ENCODE measurements at places on chromosomes 13 and 19. TPM values are rescaled to one million over a fixed set of nuclear protein-coding genes. Genes with fewer than 3 reads are reported as not detected.

DNA sequence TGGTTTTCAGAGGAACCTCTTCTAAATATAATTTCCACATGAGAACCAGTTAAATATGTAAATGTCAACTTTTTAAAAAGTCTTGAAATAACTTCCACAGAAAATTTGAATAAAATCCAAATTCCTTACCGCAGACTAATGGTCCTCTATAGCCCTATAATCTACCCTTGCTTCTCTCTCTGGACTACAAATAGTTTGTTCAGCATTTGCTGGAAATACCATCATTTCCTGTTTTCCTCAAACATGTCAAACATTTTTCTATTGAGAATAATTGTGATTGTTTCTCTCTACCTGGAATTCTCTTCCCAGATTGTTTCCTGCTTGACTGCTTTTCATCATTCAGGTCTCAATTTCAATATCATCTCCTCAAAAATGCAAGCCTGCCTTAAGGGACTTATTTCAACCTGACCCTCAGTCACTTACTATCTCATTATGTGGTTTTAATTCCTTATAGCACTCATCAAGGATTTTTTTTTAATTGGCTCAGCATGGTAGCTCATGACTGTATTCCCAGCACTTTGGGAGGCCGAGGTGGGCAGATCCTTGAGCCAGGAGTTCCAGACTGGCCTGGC lies 898.9 kb upstream of the MIR17HG start:
- no peak for DNase-seq

The AP2A1 gene
- total RNA-seq = 102 TPM

The TIMM13 gene
- total RNA-seq = 151 TPM

- DNase-seq = no peak
Measured at GRCh38 chr13:51479199-51479523, 26.3 kb upstream of the INTS6 start.

The ZNF181 gene
- total RNA-seq = 4.0 TPM

The RFPL4A gene
- not detected for total RNA-seq

The TBC1D4 gene
- 24.6 TPM for total RNA-seq

- peak; percentile 64 for DNase-seq
Measured at GRCh38 chr13:20197361-20197834, 4.7 kb upstream of the GJB2 start.

The CTXN1 gene
- total RNA-seq = 56.0 TPM

DNA sequence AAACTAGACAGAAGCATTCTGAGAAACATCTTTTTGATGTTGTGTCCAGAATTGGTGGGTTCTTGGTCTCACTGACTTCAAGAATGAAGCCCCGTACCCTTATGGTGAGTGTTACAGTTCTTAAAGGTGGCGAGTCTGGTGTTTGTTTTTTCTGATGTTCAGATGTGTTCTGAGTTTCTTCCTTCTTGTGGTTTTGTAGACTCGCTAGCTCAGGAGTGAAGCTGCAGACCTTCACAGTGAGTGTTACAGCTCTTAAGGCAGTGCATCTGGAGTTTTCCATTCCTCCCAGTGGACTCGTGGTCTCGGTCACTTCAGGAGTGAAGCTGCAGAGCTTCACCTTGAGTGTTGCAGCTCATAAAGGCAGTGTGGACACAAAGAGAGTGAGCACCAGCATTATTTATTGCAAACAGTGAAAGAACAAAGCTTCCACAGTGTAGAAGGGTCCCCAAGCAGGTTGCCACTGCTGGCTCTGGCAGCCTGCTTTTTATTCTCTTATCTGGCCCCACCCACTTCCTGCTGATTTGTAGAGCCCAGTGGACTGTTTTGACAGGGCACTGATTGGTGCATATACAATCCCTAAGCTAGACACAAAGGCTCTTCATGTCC lies 1820.8 kb downstream of the UQCRFS1 start:
- DNase-seq = no peak

The PRR20A gene
- not detected for total RNA-seq

The TTC9B gene
- total RNA-seq = 1.7 TPM

The PSPN gene
- total RNA-seq = 3.4 TPM

DNA sequence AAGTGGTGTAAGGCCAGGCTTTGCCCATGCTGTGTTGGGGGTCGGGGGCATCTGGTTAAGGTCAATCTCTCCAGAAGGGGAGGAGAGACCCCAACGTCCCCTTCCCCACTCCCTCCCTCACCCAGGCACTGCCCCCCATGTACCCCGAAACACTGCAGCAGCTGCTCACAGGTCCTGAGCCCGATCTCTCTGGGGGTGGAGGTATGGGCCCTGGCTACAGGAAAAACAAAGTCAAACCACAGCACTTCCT lies 10.2 kb downstream of the CAPN12 start:
- no peak for DNase-seq

The C1QTNF9B gene
- total RNA-seq = not detected

DNA sequence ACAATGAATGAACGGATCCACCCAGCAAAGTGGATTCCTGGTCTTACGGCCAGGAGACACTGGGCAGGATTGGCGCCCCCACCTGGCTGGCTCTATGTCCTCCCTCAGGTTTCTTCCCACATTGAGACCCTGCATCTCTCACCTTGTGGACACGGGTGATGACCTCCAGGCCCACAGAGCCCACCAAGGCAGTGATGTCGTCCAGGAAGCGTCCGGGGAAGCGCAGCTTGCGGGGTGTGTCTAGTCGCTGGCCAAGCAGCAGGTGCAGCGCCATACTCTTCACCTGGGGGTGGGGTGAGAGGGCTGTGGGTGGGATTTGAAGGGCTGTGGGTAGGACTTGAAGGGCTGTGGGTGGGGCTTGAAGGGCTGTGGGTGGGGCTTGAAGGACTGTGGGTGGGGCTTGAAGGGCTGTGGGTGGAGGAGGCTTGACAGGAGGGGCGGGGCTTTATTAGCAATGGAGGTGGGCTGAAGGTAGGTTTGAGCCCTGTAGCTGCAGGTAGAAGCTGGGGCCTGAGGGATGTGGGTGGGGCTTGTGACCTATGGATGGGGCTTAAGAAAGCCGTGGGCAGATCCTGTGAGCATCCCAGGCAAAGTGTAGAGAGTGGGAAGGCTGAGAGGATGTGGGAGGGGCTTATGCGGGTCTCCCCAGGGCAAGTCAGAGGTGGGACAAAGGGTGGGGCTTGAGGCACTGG lies 12.1 kb upstream of the ANGPTL8 start:
- DNase-seq = peak; percentile 62

The NXNL1 gene
- not detected for total RNA-seq

The ZNF492 gene
- total RNA-seq = not detected

GRCh38 chr13:76446191-76446590 lies 440.0 kb downstream of the KCTD12 start:
- no peak for DNase-seq

- no peak for DNase-seq
Measured at GRCh38 chr13:86085890-86086289, 286.7 kb upstream of the SLITRK6 start.

GRCh38 chr13:92547266-92547665 lies 679.3 kb upstream of the GPC6 start:
- DNase-seq = no peak

DNA sequence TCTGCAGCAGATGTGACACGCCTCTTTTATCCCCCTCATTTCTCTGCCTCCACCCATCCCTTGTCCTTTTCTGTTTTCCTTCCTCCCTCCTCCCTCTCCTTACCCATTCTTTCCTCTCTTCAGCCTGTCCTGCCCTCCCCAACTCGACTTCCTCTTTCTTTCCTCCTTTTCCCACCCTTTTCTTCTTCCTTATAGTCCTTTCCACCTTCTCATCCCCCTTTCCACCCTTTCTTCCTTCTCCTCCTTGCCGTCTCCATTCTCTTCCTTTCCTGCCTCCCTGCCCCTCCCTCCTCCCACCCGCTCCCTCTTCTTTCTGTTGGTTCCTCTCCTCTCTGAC lies 688 bp upstream of the ZNF71 start:
- DNase-seq = no peak

GRCh38 chr19:4580021-4580901 lies 20.8 kb upstream of the SEMA6B start:
- DNase-seq = no peak

DNA sequence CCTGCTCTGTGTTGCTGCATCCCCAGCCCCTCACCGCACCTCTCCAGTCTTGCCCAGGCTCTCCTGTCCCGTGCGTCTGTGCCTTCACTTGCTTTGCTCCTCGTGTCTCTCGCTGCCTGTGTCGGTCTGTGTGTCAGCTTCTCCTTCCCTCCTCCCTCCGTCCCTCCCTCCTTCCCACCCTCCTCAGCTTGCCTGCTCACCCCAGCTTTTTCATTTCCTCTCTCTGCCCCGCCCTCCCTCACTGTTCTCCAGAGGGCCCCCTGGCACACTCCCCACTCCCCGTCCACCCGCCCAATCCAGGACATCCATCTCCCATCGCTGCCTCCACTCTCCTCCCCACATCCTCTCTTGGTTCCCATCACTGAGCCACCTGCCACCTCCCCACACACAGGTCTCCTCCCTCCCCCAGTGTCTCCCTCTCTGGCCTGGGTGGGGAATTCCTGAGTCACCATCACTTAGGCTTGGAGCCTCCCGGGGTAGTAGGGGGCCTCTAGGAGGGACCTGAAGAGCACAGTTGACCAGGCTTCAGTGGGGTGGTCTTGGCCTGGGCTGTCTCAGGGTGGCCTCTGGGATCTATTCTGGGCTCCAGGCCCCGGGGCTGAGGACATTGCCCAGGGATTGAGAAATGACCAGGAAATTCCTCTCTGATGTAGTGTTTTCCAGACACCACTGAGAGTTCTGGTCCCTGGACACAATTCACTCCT lies at the start of gene PTGIR:
Gene PTGIR, minus strand, starts transcription at position 132 of the 704 bp plus-strand sequence. CDS start 864 bp downstream, outside the sequence.
- DNase-seq = no peak

The CCDC8 gene
- total RNA-seq = 0.10 TPM

GRCh38 chr13:73000027-73000674 lies 58.7 kb upstream of the KLF5 start:
- peak; percentile 26 for DNase-seq

- DNase-seq = no peak
Measured at GRCh38 chr13:112454648-112455334, 78.6 kb downstream of the SPACA7 start.

- no peak for DNase-seq
Measured at GRCh38 chr13:67505376-67505775, 275.2 kb upstream of the PCDH9 start.

DNA sequence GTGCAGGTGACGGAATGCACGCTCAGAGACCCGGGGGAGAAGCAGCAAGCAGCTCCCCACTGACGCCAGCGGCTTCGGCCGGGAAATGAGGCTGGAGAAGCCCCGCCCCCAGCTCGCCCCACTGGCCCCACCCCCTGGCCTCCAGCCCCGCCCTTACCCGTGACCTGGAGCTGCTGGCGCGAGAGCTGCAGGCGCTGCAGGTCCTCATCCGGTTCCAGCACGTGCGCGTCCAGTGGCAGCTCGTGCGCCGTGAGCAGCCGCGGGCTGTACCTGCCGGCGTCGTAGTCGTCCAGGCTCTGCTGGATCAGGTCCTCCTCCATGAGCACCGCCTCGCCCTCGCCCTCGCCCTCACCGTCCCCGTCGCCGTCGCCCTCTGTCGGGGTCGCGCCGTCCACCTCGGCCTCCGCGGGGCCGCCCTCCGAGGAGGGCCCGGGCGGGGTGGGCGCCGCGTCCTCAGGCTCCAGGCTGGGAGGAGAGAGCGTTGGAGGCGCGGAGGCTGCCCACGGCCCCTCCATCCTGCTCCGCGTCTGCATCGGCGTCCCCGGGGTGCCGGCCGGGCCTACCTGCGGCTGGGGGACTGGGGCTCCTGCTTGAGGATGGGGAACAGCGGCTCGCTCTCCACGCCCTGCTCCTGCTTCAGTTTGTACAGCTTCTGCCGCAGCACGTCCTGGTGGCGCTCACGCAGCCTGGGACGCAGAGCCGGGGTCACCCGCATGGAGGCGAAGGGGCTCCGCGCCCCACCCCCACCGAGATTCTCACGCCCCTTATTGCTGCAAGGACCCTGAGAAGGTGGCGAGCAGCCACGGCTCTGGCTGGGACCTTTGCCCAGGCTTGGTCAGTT lies 6.4 kb upstream of the TBXA2R start:
- no peak for DNase-seq

GRCh38 chr13:78032132-78032531 lies 113.5 kb upstream of the EDNRB start:
- DNase-seq = no peak

GRCh38 chr19:46717034-46717715 lies at the start of gene PRKD2:
PRKD2 (minus strand) TSS chr19:46717114; CDS start chr19:46716370, 744 bp downstream.
- no peak for DNase-seq

- no peak for DNase-seq
Measured at GRCh38 chr19:51143486-51143885, 1.4 kb downstream of the SIGLEC7 start.

The ZNF749 gene
- 18.0 TPM for total RNA-seq

GRCh38 chr13:95176611-95177259 lies 124.5 kb downstream of the ABCC4 start:
- no peak for DNase-seq

DNA sequence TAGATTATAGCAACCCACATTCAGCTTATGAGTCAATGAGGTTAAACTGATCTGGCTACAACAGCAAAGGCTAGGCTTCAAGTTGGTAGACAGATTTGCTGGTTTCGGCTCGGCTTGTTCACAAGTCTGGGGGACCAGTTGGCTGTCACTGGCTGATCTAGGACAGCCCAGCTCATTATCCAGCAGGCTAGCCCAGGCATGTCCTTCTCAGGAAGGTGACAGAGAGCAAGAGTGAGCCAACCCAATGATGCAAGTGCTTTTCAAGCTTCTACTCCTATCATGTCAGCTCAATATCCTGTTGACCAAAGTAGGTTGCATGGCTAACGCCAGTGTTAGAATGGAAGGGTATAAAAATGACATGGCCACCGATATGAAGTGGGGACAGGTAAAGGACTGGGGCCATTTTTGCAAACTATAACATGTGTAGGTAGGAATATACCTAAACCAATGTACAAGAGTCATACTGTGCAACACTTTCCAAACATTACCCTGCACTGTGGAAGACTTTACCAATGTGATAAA lies 220.9 kb upstream of the SOX21 start:
- DNase-seq = no peak

DNA sequence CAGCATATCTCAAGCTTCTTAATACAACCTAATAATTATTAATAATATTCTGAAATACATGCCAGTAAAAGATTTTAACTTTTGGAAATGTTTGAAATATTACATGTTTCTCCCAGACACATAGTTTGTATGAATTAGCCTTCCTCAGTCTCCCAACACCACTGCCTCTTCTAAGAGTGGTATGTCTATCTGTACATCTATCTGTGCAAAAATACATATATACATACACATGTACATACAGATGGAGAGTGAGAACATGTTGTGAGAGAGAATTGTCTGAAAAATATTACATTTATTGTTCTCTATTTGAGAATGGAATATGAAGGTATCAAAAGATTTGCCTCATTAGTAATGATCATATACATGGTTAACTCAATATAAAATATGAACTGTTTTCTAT lies 1567.2 kb upstream of the PRR20A start:
- DNase-seq = no peak

DNA sequence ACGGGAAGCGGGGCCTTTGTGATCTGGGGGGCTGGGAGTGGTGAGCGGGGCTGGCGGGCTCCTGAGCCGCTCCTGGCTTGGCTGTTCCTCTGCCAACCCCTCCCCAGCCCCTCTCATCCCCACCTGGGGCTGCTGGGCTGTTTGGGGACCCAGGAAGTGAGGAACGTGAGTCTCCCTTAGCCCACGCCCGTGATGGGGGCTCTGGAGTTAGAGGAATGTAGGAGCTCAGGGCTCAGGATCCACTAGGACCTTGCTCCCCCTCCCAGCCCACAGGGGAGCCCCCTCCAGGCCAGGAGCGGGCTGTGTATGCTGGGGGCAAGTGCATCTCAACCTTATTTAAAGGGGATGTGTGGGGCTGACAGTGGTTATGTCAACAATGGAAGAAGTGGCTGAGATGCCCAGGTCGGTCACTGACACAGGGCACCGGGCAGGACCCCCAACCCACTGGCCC lies 134.1 kb downstream of the URI1 start:
- no peak for DNase-seq

All from HCT116 (cell line).